Cardiac muscle cell (in vitro differentiated cells and primary cell): ENCODE measurements at places on chromosomes 16 and 17.

DNA sequence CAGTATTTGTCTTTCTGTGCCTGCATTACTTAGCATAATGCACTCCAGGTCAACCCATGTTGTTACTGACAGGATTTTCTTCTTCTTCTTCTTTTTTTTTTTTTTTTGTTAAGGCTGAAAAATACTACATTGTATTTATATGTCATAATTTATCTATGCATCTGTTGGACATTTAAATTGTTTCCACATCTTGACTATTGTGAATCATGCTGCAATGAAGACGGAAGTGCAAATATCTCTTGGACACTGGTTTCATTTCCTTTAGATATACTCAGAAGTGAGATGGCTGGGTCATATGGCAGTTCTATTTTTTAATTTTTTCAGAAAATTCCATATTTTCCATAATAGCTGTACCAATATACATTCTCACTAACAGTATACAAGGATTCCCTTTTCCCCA is 272.7 kb upstream of the PMFBP1 start:
- no peak overlapping the region for H3K27ac ChIP-seq
- H3K27me3 ChIP-seq, result no peaks in the 10 kb centered on the region
- no peak overlapping the region for H3K4me3 ChIP-seq
- DNase-seq, result no peak

DNA sequence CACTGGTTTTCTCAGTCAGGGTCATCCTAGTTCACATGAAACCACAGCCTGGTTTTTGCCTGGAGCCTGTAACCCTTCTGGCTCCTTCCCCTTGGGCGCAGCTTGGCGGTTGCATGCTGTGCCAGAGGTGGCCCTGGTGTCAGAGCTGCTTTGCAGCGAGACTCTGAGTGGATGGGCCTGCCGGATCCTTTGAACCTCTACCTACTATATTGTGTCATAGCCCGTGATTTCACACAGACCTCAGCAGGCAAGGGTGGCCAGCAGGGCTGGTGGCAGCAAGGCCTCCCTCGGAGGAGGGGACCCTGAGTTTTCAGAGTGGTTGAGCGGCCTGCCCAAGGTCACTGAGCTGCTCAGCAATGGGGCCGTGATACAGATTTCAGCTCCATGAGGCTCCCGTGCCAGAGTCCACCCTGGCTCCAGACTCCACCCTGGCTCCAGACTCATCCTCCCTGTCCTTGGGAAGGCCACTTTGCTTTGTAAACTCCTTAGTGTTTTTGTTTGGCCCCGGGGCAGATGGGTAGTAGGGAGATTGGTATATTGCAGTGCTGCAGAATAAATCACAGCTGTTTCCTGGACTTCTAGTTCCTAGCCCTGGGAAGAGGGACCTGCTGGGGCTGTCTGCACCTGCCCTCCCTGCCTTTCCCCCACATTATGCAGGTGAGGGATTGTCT is 9.7 kb downstream of the MPRIP start:
- peak overlapping the region; percentile 22 for H3K27ac ChIP-seq
- H3K27me3 ChIP-seq, result no peaks in the 10 kb centered on the region
- H3K36me3 ChIP-seq, result no peaks in the 10 kb centered on the region
- DNase-seq, result no peak

DNA sequence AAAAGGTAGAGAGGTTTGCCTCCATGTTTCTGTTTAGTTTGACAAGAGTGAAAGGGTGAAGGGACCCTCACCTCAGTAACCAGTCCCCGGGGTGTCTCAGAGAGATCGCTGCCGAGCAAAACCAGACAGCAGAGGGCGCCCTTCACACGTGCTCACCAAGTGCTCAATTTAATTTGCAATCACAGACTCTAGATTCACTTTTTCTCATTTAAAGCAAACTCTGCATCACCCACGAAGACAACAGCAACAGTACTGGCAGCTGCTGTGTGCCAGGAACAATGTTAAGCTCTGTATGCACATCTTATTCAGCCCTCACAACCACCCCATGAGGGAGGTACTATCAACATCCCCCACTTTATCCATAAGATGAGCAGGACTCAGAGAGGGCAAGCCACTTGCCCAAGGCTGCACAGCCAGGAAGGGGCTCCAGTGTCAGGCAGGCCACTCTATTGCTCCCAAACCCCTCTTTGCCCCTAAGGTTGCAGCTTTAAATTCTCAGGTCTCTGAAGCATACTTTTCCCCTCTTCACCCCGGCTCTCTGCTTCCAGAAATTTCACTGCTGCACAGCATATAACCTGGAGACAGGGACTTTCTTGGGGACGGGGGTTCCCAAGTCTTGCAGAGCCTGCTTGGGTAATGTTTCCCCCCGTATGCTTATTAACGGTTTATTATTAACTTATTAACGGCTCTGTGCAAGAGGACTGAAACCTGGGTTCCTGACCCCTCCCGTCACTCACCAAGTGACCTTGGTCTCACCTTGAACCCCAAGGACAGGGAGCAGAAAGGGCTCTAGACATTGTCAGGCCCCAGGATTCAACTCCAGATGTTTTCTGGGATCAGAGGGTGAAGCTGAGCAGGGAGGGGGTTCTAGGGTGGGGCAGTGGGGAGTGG is 70.9 kb downstream of the CNGB1 start:
- no peaks in the 10 kb centered on the region for H3K36me3 ChIP-seq
- H3K27me3 ChIP-seq, result no peaks in the 10 kb centered on the region
- H3K4me3 ChIP-seq, result no peak overlapping the region
- no peaks in the 10 kb centered on the region for H3K4me1 ChIP-seq
- peak; percentile 81 for DNase-seq

DNA sequence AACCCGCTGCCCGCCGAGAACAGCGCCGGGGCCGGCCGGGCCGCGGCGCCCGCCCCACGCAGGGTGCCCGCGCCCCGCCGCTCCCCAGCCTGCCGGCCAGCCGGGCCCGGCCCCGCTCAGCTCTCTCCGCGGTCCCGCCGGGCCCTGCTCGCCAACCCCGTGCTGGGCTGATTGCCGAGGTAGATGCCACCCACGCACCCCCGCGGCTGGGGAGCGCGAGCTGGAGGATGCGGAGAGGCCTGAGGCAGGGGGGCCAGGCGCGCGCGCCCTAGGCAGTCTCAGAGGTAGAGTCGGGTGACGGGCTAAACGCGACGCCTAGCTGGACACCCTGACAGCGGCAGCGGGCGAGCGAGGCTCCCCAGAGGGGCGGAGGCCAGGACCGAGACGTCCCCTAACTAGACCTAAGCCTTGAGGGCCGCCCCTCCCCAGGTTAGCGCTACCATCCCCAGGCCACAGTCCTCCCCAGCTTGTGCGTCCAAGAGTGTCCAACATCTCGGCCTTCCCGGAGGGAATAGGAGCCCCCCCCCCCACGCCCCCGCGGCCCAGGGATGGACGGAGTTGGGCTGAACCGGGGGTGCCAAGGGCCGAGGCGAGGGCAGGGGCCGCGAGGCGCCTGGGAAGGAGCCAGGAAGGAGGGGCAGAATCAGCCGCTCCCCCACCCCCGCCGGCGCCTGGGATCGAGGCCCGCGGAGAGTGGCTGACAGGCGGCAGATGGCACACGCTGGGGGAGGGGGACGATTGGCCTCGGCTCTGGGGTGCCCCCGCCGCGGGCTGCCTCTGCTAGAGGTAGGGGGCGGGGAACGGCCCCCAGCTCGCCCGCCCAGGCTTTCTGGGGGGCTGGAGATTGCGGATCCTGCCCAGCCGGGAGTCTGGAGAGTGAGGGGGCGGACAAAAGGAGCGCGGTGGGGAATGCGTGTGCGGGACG is 2.5 kb upstream of the ZNF423 start:
- H3K4me1 ChIP-seq, result peaks cover 10% of the 10 kb centered on the region
- H3K27ac ChIP-seq, result no peak overlapping the region
- H3K4me3 ChIP-seq, result peak overlapping the region; percentile 99

DNA sequence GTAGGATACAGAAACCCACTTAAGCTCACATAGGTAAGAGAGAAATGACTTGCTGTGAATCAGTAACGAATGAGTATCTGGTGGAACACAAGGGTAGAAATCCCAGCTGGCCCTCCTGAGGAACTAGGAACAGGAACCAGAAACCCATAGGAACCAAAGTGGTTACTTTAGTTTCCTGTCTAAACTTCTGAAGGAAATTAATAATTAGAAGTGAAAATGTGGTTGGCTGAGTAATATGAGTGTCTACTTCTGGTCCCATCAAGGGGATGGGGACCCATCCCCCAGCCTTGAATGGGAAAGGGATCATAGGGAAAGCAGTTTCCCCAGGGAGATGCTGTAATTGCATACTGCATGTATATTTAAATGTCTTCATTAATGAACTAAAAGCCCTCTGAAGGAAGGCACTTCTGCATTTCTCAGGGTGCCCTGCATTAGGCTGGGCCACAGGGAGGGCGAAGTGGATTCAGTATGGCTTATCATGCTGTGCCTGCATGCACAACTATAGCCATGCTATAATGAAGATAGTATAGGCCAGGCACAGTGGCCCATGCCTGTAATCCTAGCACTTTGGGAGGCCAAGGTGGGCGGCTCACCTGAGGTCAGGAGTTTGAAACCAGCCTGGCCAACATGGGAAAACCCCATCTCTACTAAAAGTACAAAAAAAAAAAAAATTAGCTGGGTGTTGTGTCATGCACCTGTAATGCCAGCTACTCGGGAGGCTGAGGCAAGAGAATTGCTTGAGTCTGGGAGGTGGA is 45.6 kb downstream of the CYB5B start:
- no peak for DNase-seq
- H3K4me3 ChIP-seq, result no peak overlapping the region
- no peaks in the 10 kb centered on the region for H3K27me3 ChIP-seq
- no peaks in the 10 kb centered on the region for H3K36me3 ChIP-seq
- H3K27ac ChIP-seq, result no peak overlapping the region

- H3K27me3 ChIP-seq, result no peaks in the 10 kb centered on the region
- peaks cover 30% of the 10 kb centered on the region for H3K4me1 ChIP-seq
- no peaks in the 10 kb centered on the region for H3K36me3 ChIP-seq
- no peak overlapping the region for H3K4me3 ChIP-seq
- DNase-seq, result no peak
Measured at GRCh38 chr17:47274319-47275069, 20.9 kb downstream of the ITGB3 start.

GRCh38 chr17:29007456-29007855 is 1.6 kb upstream of the SEZ6 start:
- no peaks in the 10 kb centered on the region for H3K36me3 ChIP-seq
- no peak for DNase-seq
- H3K27ac ChIP-seq, result no peak overlapping the region

GRCh38 chr17:60468371-60468770 is 46.1 kb downstream of the CHCT1 start:
- peaks cover 7% of the 10 kb centered on the region for H3K4me1 ChIP-seq
- no peak overlapping the region for H3K4me3 ChIP-seq
- peaks cover 36% of the 10 kb centered on the region for H3K36me3 ChIP-seq
- no peak for DNase-seq
- no peak overlapping the region for H3K27ac ChIP-seq

DNA sequence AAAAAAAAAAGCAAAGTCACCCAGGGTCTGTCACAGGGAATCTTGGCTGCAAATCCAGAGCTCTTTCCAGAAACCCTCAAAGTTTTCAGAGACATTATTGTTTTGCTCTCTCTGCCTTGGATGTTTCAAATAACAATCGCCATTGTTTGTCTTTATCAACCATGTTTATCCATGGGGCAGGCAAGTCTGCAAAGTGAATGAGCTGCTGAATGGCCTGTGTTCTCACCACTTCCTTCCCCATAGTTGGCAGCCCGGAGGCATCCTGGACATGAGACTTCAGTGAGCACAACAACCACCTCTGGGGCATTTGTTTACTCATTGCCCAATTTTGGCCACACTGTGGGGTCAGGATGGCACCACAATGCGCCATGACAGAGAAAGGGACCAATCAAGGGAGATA is 53.1 kb upstream of the USP7 start:
- no peaks in the 10 kb centered on the region for H3K27me3 ChIP-seq
- no peak overlapping the region for H3K27ac ChIP-seq
- H3K36me3 ChIP-seq, result no peaks in the 10 kb centered on the region
- no peak overlapping the region for H3K4me3 ChIP-seq
- DNase-seq, result no peak

- H3K4me3 ChIP-seq, result no peak overlapping the region
- no peaks in the 10 kb centered on the region for H3K27me3 ChIP-seq
- no peaks in the 10 kb centered on the region for H3K36me3 ChIP-seq
- H3K4me1 ChIP-seq, result peaks cover 14% of the 10 kb centered on the region
- DNase-seq, result no peak
Measured at GRCh38 chr17:83099086-83099555, 19.7 kb downstream of the METRNL start.

GRCh38 chr17:55200904-55201303 is 63.9 kb upstream of the HLF start:
- H3K4me3 ChIP-seq, result no peak overlapping the region
- no peak overlapping the region for H3K27ac ChIP-seq
- H3K27me3 ChIP-seq, result no peaks in the 10 kb centered on the region
- no peaks in the 10 kb centered on the region for H3K4me1 ChIP-seq
- no peaks in the 10 kb centered on the region for H3K36me3 ChIP-seq

GRCh38 chr17:18974407-18975149 is 22.6 kb downstream of the SLC5A10 start:
- no peak for DNase-seq
- H3K4me3 ChIP-seq, result no peak overlapping the region
- H3K36me3 ChIP-seq, result no peaks in the 10 kb centered on the region
- H3K27ac ChIP-seq, result no peak overlapping the region

DNA sequence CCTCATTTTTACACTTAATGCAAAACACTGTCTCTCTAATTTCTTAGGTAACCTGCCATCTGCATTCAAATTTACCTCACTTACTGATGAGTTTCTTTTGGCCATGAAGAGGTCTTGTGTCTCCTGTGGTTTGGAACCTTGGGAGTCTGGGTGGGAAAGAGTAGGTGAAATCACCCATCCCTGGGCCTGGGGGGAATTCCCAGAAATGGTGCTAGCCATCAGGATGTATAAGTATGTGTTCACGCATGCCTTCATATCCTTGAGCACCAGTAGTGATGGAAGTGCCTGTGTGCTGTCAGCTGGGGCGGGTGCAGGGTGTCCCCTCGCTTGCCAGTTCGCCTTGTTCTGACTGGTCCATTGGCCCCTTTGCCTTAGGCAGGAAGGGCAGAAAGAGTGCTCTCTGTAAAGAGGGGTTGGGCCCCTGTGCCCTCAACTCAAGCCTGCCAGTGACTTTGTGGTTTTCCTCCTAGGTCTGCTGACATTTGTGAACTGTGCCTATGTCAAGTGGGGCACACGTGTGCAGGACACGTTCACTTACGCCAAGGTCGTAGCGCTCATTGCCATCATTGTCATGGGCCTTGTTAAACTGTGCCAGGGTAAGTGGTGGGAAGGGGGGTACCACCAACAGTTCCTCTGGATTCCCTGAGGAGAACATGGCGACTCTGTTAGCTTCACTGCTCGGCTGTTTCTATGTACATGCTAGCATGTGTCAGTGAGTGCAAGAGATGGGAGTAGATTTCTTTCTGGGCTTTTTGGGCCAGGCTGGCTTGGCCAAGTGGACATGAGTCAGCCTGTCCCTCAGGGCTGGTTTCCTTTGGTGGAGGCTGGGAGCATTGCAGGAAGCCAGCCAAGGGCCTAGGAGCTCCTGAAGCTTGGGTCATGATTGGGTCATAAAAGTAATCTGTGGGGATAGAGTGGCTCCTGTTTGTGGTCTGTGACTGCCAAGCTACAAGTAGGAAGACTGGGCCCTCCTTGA is 23.2 kb downstream of the SLC7A6OS start:
- no peak for DNase-seq
- H3K27me3 ChIP-seq, result no peaks in the 10 kb centered on the region
- no peak overlapping the region for H3K27ac ChIP-seq
- H3K4me1 ChIP-seq, result peaks cover 14% of the 10 kb centered on the region
- no peak overlapping the region for H3K4me3 ChIP-seq
